ENCODE measurements at places on chromosomes 16 and 17.

- no peak for DNase-seq
Observed at GRCh38 chr17:79168486-79169055, 93.9 kb downstream of the ENGASE start.

GRCh38 chr17:15934866-15935265 lies 10.1 kb upstream of the ADORA2B start:
- DNase-seq = no peak

- DNase-seq = peak; percentile 16
Observed at GRCh38 chr17:19647697-19648474, 665 bp upstream of the ALDH3A2 start.

DNA sequence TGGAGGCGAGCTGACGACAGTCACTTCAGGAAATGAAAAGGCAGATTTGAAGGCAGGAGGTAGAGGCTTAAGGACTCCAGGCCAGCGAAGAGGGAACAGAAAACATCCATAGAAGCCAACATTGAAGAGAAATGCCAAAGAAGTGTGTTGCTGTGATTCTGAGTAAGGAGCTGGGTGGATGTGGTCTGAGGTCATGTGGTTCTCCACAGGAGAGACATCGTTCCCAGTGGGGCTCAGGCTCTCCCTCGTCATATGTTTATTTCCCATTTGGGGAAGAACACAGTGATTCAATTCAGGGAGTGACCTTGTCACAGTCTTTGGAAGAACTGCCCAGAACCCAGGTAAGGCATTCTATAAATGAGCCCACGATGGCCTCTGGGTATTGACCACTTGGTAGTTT lies 6.6 kb upstream of the PMP22 start:
- no peak for DNase-seq

DNA sequence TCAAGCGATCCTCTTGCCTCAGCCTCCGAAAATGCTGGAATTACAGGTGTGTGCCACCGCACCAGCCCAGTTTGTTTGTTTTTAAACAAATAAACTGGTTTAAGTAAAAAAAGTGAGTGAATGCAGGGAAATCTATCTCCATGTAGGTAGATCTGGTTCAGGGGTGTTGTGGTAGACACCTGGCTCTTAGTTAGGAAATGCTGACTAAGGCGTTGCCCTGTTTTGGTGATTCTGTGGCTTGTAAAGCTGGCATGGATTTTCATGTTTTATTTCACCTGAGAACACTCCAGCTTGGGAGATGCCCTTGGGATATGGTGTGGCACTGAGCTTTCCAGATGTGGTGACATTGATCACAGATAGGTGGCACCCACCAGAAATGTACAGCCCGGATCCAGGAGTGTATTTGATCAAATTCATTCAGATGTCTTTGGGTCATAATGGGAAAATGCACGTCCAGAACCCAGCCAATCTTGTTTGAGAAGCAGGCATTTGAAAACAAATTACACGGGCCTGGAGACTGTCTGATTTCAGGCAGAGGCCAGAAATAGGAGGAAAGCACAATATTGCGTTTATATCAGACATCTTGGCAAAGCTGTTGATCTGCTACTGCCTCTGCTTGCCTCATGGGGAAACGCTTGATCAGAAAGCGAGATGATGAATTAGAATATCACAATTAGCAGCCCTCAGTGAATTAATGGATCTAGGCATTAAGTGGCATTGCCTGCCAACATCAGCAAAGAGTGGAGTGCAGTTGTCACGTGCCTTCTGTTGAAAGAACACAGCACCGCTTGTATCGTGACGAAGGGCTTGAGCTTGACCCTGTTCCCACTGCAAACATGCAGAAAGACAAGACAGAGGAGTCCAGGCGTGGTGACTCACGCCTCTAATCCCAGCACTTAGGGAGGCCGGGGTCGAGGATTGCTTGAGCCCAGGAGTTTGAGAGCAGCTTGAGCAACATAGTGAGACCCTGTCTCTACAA lies 7.3 kb upstream of the IL34 start:
- no peak for DNase-seq

DNA sequence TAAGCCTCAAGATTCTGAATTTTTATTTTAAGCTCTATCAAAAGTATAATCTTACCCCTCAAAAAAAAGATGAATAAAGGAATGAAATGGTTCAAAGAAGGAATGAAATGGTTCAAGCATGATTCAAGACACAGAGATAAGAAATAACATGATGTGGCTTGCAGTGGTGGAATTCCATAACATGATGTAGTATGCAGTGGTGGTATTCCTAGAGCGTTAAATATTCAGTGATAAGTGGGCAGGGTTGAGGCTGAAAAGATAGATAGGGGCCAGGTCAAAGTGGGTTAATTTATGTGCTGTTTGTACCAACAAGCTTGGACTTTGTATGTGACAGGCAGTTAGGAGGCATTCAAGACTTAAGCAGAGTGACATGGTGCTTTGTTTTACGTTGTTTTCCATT lies 29.6 kb downstream of the TNRC6A start:
- no peak for DNase-seq

Measured in stimulated activated CD4-positive, alpha-beta T cell treated with anti-CD3 and anti-CD28 coated beads, Interleukin-15, amount 100 ng/mL, for 1 hour (primary cell).